ENCODE measurements at places on chromosomes 4 and X.

- DNase-seq, result no peak
Observed at GRCh38 chrX:148940411-148940996, 440.1 kb downstream of the AFF2 start.

- no peak for DNase-seq
Observed at GRCh38 chrX:27740933-27741332, 66.9 kb upstream of the MAGEB10 start.

- DNase-seq, result no peak
Observed at GRCh38 chrX:100368167-100368566, 41.9 kb downstream of the PCDH19 start.

- no peak for DNase-seq
Observed at GRCh38 chr4:11427121-11427996, 1.3 kb downstream of the HS3ST1 start.

DNA sequence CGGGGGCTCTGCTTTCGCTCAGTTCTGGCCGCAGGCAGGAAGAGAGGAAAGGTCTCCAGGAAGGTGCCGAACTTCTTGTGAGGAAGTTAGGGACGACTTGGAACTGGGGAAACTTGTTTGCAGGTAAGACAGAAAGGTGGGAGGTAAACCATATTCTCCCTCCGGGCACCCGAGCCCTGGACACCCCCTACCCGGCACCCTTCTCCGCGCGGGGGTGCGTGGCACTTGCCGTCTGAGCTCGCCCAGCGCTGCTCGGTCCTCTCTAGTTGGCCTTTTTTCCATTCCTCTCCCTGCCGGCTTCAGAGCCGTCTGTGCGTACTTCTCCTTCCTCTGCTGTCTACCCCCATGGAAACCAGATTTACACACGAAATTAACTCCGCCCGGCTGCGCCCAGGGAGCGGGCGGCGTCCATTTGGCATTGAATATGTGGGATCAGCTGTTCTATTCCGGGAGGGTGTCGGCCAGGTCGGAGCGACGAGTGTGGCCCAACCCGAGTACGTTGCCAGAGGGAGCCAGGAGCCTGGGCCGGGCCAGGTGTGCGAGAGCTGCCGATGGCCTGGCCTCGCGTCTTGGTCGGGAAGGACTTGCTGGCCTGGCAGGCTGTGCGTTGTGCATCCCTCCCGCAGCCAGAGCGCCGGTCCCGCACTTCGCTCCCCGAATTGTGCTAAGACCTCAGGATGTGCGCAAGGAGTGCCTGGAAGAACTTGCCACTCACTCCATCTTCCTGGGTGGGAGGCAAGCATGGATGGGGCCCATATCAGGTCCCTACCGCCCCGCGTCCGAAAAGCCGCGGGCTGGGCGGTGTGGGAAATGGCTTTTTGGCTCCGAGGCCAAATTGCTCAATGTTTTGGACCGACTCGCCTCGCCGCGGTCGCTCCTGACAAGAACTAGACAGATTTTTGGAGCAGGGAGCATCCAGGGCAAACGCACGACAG lies 1.7 kb downstream of the PDGFRA start:
- DNase-seq, result no peak

- no peak for DNase-seq
Observed at GRCh38 chr4:13633671-13634070, 6.1 kb upstream of the BOD1L1 start.

GRCh38 chrX:134538316-134538715 lies 78.4 kb downstream of the HPRT1 start:
- no peak for DNase-seq

- DNase-seq, result no peak
Observed at GRCh38 chr4:86482306-86483172, 111.6 kb upstream of the PTPN13 start.

GRCh38 chrX:38006291-38006690 lies at the start of gene SYTL5:
Gene SYTL5 (plus strand): TSS chrX:38006553. CDS start chrX:38033890, 27,337 bp downstream.
- DNase-seq, result no peak

DNA sequence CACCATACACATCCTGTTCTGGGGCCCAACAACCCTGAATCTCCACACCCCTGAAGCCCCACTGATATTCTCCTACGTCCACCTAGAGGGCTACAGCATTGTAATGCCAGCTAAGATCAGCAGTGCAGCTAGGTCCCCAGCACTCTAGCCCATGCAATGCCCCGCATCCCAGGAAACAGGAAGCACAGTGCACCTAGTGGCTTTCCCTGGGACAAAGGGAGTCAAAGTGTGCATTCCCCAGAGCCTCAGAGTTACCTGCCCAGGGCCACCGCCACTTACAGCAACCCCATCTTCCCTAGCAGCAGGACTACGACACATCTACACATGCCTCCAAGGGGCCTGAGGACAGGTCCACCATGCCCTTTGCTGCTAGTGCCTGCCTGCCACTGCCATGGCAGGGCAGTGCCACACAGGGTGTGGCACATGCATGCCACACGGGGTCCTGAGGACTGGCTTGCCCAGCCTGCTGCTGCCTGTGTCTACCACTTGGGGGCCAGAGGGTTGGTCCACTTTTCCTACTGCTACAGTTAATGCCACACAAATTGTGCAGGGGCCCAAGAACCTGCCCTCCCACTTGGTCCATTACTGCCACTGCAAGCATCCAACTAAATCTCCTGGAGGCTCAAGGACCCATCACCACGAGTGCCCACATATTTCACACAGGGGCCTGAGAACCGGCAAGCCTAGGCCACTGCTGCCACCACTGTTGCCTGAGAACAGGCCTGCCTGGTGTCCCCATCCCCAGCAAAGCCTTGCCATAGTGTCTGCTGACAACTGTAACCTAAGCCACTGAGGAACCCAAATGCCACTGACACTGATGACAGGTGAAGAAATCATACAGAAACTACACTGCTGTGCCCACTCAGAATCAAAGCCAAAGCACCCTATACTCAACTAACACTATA lies 23.7 kb downstream of the TLR6 start:
- no peak for DNase-seq

DNA sequence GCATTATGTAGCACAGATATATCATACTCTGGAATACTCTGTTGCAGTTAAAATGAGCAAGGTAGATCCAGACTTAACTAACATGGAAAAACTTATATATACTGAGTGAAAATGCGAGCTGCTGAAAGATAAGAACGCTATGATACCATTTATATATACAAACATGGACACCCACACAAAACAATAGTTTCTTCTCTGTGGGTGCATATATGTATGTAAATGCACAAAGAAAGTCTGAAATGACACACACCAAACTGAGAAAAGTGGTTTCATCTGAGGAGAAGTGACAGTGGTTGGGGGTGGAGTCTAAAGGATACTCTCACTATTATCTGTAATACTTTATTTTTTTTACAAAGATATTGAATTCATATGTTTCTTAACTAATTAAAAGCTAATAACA lies 12.2 kb upstream of the FGF2 start:
- DNase-seq, result no peak

DNA sequence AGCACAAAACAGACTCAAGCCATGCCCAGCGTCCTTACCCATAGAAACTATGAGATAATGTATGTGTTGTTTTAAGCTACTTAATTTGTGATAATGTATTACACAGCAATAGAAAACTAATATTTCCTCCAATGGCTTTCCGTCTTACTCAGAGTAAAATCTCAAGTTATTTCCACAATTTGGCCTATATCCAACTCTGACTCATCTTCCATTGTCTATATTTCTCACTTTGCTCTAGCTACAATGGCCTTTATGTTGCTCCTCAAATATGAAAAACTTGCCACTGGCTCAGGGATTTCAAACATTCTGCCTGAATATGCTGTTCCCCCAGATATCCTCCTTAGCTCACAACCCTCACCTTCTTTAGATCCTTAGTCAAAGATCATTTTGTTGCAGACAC lies 31.6 kb downstream of the IQCM start:
- no peak for DNase-seq

GRCh38 chr4:1871471-1872021 lies 353 bp downstream of the NSD2 start:
- no peak for DNase-seq

GRCh38 chrX:148530464-148531077 lies 30.2 kb downstream of the AFF2 start:
- DNase-seq, result no peak

GRCh38 chr4:125042041-125042440 lies 272.7 kb upstream of the FAT4 start:
- DNase-seq, result no peak

DNA sequence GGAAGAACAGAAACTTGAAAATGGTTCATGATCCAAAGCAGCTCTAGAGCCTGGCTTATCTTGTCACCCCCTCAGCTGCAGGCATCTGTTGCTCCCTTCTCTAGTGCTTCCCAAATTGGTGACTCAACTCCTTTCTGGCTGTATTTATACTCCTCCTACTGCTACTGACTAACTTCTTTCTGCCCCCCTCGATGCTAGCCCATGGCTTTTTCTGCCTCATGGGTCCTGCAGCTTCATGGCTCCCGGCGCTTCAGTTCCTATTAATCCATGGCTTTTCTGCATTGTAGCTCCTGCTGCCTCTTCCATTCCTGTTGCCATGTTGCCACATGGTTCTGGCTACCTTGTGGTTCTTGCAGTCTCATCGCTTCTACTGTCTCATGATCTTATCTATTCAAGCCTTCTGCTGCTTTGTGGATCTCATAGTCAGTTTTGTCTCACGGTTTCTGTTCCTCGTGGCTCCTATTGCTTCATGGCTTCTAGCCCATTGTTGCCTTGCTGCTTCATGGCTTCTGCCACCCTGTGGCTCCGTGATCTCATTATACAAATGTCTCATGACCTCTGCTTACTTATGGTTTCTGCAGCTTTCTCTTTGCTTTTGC lies 48.1 kb downstream of the SMC1A start:
- no peak for DNase-seq

DNA sequence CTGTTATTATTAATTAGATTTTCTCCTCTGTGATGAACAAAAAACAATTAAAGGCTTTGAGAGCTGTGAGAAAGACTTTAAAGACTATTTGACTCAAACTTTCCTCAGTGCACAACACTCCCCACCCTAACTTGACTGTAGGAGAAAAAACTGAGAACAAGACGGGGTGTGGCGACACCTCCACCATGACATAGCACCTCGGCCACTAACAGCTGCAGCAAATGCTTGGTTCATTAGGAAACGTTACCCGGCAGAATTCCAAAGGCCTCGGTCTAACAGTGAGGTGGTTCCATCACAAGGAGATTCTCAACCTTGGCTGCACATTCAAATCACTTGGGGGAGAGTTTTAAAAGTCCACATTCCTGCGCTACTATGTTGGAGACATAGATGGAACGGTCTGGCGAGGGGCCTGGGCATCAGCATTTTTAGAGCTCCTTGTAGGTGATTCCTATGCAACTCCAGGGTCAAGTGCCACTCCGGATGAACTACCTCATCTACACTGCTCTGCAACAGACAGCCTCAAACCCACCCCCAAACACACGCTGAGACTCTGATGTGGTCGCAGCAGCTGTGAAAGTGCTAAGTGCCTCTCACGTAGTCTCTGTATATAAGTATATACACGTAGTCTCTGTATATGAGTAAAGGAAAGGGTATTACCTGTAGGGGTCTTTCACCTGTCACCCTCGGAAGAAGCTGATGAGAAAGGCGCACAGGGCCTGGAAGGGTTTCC lies 1.0 kb downstream of the FGFBP2 start:
- DNase-seq, result no peak

- DNase-seq, result no peak
Observed at GRCh38 chr4:955161-955921, 18.0 kb downstream of the DGKQ start.

GRCh38 chr4:26051240-26051639 lies 137.2 kb downstream of the SMIM20 start:
- DNase-seq, result no peak

GRCh38 chr4:38124961-38125360 lies 164.8 kb downstream of the PTTG2 start:
- DNase-seq, result no peak

- no peak for DNase-seq
Observed at GRCh38 chr4:1415681-1415981, 9.4 kb upstream of the NKX1-1 start.

- DNase-seq, result no peak
Observed at GRCh38 chr4:184320631-184321030, 103.0 kb upstream of the ENPP6 start.

- DNase-seq, result no peak
Observed at GRCh38 chr4:76723373-76723772, 174.6 kb downstream of the SOWAHB start.

- no peak for DNase-seq
Observed at GRCh38 chrX:153499341-153499740, 4.6 kb downstream of the BGN start.

DNA sequence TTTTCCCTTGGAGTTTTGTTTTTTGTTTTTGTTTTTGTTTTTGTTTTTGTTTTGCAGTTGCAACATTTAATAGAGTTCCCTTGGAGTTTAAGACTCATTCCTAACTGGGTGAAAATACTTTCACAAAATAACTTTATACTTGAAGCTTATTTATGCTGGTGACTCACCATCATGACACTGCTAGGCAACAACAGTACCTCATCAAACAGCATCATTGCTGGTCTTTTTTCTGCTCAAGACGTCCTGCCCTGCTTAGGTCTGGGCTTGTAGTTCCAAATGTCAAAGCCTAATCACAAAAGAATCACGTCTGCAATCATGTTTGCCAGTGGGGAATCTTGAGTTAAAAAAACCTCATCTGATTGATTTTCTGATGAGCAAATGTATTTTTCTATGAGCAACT lies 105.7 kb upstream of the PRPS2 start:
- DNase-seq, result no peak

- no peak for DNase-seq
Observed at GRCh38 chr4:158315706-158316105, 105.4 kb downstream of the TMEM144 start.

GRCh38 chr4:94841864-94842221 lies 84.1 kb downstream of the BMPR1B start:
- DNase-seq, result no peak

DNA sequence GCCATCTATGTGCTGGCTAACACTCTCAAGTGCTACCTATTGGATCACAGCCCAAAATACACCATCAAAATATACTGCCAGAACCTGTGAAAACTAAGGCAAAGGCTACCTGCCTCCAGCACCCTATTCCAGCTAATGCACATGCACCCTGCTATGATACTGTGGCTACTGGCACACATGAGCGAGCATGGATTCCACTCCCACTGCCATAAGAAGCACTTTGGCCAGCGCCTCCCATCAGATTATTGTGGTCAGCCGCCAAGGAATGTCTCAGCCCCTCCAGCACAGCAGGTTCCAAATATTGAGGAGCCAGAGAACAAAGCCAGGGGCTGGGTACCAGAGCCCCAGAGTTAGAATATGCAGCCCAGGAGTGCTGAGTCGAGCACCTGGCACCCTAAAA lies 32.5 kb upstream of the TMPRSS11F start:
- DNase-seq, result no peak

DNA sequence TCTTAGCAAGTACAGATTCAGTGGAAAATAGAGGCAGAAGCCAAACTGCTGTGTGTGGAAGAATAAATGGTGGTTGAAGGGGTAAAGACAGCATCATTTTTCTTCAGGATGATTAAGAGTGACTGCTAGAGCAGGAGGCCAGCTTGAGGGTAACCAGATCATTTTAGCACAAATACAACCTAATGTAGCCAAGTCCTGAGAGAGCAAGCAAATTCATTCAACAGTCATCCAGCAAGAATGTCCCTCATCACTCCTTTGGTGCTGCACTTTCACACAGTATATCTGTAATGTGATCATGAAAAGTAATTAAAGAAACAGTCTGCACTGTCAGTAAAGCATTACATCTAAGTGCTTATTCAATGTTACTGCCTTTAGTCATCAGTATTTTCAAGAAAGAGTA lies 44.8 kb downstream of the NPFFR2 start:
- no peak for DNase-seq

- no peak for DNase-seq
Observed at GRCh38 chr4:87521757-87522374, 7.3 kb downstream of the SPARCL1 start.

GRCh38 chr4:2767046-2767704 lies 11.0 kb upstream of the TNIP2 start:
- no peak for DNase-seq

Measured in central memory CD4-positive, alpha-beta T cell (primary cell).